ENCODE measurements at places on chromosomes 6 and 20.

- no peak for DNase-seq
Observed at GRCh38 chr6:44508646-44509045, 121.1 kb downstream of the CDC5L start.

DNA sequence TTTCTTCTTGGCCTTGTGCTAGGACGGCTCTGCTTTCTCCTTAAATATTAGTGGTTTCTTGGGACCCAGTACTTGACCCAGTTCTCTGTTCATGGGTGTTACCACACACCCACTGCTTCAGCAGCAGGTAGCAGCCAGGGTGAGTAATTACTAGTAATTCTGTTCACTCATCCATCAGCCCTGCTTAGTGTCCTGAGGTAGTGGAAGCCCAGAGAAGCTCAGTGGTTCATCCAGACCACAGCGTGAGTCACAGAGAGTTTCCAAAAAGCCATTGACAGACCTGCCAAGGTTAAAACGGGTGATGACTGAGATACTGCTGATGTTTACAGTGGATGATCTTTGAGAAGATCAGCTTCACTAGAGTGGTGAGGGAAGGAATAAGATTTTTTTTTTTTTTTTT lies 51.7 kb upstream of the HINT3 start:
- no peak for DNase-seq

DNA sequence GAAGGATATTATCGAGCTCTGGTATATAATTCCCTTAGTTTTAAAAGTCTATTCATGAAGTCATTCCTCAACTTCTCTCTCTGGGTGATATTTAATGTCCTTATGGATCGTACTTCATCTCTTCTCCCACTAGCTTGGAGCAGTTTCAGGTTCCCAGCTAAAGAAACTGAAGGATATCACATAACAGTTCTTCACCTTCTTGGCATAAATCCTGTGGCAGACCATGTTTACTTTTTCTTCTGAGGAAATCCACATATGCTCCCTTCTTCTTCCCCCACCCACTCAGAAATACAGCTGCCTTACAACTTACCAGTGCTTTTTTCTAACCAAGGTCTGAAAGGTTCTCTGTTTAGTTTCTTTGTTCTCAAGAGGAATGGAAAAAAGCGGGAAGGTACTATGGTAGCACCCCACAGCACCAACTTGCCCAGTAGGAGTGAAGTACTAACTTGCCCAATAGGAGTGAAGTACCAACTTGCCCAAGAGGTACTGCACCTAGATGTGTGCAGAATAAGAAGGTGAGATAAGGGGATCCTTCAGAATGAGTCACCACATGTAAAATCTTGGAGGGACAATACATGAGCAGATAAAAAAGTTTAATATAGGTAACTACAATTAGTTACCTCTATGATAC lies 53.1 kb downstream of the TSPYL4 start:
- no peak for DNase-seq

DNA sequence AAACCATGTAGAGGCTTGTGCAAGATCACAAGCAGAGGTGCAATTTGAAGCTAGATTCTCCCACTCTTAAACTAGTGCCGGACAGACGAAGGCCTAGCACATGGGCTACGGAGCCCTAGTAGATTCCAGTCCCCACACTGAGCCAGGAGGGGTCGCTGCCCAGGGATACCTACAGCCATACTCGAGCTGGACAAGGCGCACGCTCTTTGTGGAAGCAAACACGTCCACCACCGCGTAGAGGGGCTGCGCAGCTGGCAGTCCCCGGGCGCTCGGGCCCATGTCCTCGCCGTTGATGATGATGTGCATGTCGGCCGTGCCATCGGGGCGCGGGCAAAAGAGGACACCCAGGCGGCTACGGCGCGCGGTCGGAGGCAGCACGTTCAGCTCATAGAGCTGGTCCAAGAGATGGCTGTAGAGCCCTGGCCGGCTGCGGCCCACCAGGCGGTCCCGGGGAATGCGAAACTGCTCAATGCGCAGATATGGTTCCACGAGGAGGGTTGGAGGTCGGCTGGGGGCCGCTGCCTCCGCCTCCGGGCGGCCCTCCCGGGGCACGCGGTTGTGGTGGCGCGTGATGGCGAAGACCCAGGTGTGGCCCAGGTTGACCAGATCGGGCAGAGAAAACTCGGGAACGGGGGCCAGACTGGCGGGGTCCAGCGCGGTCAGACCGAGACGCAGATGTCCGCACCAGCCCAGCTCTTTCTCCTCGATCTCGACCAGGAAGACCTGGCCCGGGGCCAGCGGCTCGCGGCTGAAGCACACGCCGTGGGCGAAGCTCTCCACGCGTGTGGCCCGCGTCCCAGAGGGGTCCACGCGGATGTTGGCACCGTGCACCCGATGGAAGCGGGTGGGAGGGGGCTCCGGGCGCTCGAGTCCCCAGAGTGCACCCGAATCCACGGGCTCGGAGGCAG lies 677 bp downstream of the NEURL2 start:
- DNase-seq: peak; percentile 92

GRCh38 chr6:112439432-112439831 lies 92.3 kb downstream of the RFPL4B start:
- DNase-seq: peak; percentile 23

DNA sequence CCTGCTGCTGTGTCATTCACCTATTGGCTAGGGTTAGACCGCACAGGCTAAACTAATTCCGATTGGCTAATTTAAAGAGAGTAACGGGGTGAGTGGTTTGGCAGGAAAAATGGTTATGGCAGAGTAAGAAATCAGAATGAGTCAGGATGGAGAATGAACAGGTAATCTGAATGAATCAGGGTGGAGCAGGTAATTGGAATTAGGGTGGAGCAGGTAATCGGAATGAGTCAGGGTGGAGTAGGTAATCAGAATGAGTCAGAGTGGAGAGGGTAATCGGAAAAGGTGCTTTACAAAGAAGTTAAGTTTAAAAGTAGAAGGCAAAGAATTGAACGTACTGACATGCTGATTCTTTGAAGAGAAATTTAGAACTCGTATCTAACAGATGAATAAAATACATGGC lies 11.7 kb downstream of the SLC35A1 start:
- no peak for DNase-seq

GRCh38 chr20:36462440-36463211 lies 78.7 kb upstream of the MYL9 start:
- DNase-seq: no peak

DNA sequence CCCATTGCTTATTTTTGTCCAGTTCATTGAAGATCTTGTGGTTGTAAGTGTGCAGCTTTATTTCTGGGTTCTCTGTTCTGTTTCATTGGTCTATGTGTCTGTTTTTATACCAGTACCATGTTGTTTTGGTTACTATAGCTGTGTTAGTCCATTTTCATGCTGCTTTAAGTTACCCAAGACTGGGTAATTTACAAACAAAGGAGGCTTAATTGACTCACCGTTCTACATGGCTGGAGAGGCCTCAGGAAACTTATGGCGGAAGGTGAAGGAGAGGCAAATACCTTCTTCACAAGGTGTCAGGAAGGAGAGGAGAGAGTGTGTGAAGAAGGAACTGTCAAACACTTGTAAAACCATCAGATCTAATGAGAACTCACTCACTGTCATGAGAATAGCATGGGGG lies 29.9 kb upstream of the FERMT1 start:
- DNase-seq: no peak

All from HepG2 (cell line).